Stimulated activated CD4-positive, alpha-beta T cell treated with anti-CD3 and anti-CD28 coated beads, Interleukin-15, amount 100 ng/mL, for 1 hour (primary cell): ENCODE measurements at places on chromosomes 11 and 22.
A peak's percentile ranks its signal among the peaks of the same experiment; 100 is the strongest.

GRCh38 chr11:15034687-15035267 is 38.6 kb upstream of the CALCB start:
- DNase-seq, result no peak

GRCh38 chr11:29336727-29337575 is 679.9 kb downstream of the KCNA4 start:
- no peak for DNase-seq

DNA sequence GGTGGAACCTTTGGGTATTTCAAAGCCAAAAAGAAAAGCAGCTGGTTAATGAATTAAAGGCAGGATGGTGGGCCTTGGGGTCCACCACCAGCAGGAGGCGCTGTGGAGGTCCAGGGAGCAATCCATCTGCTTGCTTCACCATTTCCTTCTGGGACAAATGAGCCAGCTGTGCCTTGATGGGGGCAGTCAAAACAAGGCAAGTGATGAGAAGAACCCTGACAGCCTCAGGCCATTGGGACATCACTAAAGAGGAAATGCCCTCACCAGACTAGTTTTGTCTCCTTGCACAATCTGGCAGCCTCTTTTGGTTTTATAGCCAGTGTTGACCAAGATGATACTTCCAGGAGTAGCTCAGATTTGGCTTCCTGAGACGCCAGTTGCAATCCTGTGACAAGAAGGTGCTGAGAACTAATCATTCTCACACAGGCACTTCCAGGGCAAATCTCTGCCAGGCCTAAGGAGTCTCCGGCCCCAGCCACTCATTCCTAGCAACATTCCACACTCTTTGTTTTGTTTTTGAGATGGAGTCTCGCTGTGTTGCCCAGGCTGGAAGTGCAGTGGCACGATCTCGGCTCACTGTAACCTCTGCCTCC is 38.2 kb upstream of the WEE1 start:
- peak; percentile 58 for DNase-seq

DNA sequence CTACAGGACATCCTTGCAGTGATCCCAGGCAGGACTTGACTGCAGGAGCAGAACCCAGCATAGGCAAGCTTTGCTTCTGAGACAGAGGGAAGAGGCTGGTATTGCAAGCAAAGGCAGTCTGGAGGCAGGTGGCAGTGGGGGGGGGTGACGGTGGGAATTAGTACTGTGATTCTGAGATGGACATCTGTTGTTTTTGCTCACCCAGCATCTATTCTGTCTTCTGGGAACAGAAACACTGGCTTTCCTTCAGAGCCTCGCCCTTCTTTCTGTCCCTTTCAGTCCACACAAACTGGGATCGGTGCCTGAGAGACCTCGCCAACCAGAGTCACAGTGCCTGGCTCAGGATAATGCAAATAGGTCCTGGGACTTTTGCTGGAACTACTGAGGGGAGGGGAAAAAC is 31.2 kb upstream of the RASL10A start:
- DNase-seq, result no peak

GRCh38 chr11:26350002-26350401 is 18.1 kb downstream of the ANO3 start:
- no peak for DNase-seq

DNA sequence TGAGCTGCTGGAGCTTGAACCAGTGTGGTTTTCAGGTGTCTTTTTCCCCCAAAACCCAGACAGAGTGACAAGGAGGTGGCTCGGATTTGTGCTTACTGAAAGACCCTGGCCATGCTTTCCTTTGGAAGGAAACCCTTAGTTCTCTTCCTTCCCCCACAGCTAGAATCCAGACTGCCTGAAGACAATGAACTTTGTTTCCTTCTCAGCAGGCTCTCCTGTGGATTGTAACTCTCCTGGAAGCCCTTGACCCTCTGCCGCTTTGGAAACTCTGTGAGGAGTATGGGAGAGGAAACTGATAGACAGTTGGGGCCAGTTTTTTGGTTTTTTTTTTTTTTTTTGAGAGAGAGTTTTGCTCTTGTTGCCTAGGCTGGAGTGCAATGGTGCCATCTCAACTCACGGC is 62.1 kb upstream of the SESN3 start:
- no peak for DNase-seq
